ENCODE measurements at places on chromosomes 12 and 14.

GRCh38 chr14:75562089-75562488, 16.3 kb upstream of the FLVCR2 start:
- DNase-seq = no peak

DNA sequence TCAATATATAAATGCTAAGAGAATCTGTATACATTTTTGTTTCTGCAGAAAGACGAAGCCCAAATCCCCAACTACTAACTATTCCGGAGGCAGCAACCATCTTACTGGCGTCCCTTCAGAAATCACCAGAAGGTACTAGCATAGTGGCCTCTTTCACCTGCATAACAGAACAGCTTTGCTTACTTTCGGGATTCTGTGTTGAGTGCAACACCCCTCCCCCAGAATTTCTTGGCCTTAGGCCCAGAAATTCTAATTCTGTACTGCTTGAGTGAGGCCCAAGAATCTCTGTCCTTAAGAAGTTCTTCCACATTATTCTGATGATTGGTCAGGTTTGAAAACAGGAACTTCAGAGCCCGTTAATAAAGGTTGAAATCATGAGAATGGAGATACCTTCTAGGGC, 2.9 kb downstream of the SPX start:
- DNase-seq = peak; percentile 52

DNA sequence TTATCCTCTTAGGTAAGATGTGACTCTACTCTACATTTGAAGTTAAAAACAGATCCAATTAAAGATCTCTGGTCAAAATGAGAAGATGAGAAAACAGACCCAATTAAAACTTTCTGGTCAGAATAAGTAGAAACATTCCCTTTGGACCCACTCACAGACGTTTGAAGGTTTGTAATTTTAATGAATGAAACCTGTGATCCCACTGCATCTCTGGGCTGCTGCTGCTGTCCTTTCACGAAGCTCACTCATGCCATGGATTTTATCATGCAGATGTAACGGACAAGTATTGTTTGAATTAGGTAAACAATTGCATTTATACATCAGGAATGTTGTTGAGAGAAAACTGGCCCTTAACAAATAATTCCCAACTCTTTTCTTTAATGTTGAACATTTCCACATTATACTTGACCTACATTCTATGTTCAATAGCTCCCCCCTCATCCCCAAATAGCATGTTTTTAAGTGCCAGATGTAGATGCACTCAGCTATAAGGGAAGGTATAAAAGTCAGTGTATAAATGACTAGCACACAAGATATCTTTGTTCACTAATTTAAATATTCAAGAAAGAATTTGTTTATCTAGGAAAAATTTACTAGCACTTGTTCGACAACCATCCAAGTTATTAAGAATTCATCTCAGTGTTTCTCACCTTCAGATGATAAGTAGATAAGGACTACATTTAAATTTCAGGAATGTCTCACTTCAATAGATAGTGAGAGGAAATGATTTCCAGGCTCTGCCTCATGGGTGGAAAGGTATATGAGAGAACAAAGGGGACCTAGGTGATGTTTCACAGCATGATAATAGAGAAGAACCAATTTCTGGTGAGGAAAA, 202.3 kb upstream of the LMNTD1 start:
- no peak for DNase-seq

GRCh38 chr14:55752580-55753390, 172.8 kb downstream of the KTN1 start:
- DNase-seq = peak; percentile 87

- DNase-seq = peak; percentile 69
These were observed 26.8 kb downstream of the TMEM63C start for GRCh38 chr14:77208291-77208978.

GRCh38 chr12:116060764-116061163, 216.7 kb downstream of the MED13L start:
- no peak for DNase-seq

DNA sequence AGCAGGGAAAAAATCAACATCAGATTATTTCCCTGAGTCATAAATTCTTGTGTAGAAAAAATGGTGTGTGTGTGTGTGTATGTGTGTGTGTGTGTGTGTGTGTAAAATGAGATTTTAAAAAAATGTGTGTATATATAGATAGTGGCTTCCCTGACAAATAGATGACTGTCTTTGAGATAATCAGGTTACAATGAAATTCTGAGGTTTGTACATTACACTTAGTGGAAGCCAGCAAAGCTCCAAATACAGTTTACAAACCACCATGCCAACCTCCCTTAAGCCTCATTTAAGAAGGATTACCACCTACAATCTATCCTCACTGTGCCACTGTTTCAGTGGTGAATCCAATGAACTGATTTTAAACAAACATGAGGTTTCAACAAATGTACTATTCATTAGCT, 93.8 kb downstream of the MED13L start:
- no peak for DNase-seq

GRCh38 chr12:30188602-30189326, 405.0 kb upstream of the TMTC1 start:
- DNase-seq = no peak

DNA sequence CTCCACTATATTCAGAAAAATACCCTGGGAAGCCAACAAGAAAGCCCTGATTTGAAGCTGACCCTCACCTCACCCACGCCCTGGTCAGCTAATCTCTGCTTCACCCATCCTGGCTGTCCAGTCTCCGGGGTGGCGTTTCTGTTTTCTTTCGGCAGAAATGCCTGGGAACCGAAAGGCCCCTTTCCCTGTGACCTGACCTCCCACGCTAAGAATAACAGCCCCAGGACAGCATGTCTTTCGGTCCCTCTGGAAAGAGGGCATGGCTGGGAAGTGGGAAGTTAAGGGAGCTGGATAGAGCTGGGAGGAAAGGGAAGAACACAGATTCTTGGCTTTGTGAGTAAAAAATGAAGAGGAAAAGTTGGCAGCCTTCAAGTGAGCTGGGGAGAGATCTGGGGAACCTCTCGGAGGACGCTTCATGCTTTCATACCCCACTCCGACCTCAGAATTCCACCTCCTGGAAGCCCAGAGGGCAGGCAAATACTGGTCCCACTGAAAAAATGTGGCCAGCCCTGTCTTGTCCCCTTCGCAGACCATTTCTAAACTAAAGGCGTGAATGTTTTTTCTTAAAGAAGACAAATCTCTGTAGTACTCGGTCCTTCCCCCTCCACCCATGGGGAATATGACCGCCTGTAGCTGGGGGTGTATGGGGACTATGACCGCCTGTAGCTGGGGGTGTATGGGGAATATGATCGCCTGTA, 163.0 kb upstream of the FKBP4 start:
- DNase-seq = no peak

DNA sequence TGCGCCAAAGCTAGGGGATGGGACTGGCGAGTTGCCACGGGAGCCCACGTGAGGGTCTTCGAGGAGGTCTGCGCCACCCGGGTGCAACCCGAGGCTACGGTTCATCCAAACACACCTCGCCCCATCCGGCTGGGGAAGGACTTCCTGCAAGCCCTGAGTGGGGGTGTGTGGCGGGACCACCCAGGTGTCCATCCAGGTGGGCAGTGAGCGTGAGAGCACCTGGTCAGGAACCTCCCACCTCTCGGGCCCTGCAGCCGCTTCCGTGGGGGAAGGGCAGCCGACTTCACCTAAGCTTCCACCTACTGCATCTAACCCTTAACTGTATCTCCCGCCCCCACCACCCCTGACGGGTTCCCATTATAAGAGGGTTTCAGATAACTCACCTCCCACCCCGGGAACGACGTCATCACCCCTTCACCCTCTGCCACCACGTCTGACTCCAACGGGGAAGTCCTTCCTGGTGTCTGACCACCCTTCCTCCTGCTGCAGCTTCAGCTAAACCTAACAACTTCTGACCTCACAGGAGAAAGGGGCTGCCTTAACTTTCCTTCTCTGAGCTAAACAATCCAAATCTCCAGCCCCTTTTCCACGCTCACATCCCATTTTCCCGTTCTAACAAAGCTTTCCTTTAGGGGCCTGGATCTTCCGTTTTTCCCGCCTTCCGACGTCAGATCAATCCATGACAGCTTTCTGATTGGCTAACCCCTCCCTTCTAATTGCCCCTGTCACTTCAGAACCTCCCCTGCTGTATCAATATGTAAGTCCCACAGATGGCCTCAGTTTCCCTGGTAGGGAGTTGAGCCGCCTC, 27.4 kb upstream of the SMUG1 start:
- peak; percentile 48 for DNase-seq

- no peak for DNase-seq
These were observed 73.3 kb downstream of the PTHLH start for GRCh38 chr12:27899151-27899661.

DNA sequence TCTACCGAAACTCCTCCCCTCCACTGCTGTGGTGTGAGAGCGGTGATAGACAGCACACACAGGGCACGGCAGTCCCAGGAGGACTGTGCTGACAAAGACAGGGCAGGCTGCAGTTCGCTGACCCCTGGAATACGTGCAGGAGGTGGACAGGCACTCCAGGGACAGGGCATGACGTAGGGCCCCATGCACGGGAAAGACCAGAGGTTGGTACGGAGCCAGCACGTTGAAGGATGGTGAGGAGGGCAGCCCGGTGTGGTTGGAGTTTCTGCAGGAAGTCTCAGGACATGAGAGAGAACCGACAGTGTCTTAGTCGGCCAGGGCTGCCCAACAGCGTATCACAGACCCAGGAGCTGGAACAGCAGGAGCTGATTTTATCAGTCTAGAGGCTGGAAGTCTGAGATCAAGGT, 254.2 kb upstream of the FKBP4 start:
- DNase-seq = no peak

DNA sequence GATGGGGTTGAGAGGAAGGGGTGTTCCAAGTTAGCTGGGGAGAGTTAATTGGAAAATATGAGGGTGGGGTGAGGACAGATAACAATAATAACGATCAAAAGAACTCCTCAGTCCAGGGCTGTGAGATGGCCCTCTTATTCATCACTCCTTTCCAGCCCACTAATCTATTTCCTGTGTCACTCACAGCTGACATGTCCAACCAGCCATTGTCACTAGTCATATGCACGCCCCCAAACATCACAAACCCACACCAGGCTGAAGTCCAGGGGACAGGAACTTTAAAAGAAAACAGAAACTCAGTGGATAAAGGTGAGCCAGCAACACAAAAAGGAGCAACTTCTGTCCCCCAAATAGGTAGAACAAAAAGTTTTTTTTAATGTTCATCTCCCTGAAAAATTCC, 911 bp downstream of the CALCOCO1 start:
- no peak for DNase-seq

- DNase-seq = peak; percentile 94
These were observed 59.4 kb downstream of the DGLUCY start for GRCh38 chr14:91173221-91173670.

GRCh38 chr12:67593041-67593440, 55.5 kb upstream of the DYRK2 start:
- DNase-seq = peak; percentile 82

Data from stomach (tissue), 19 donors.